Naive thymus-derived CD8-positive, alpha-beta T cell (primary cell): ENCODE measurements at places on chromosomes 11 and 22. TPM values are rescaled to one million over a fixed set of nuclear protein-coding genes. Genes with fewer than 3 reads are reported as not detected.

- DNase-seq: no peak
These were observed 503.2 kb upstream of the B3GAT1 start for GRCh38 chr11:134915212-134915611.

DNA sequence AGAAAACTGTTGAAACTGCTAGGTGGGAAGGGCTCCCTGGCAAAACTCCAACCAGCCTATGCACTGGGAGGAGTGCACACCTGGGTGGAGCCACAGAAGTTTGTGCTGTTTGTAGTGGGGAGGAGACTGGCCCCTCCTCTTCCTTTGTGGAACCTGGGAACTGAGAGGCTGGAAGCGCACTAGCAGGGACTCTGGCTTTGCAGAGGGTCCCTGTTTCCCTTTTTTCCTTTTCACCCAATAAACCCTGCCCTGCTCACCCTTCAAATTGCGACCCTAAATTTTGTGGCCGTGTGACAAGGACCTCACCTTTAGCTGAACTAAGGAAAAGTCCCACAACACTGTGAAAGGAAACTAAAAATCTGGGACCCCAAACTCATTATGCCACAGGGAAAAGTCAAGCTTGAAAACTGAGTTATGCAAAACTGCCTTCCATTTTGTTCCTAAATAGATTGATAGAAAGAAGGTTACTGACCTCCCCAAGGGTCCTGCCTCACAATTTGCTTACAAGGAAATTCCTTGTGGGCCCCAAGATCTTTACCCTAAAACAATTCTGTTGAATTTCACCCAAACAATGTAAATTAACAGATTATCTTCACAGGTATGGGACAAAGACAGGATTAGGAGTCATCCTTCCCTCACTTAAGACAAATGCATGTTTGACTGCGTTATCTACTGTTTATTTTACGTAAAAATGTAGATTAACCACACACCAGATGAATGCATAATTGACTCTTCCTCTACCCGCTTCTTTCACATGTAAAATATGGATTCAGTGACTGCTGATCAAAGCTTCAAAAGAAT, 81.0 kb downstream of the SLC36A4 start:
- no peak for DNase-seq

DNA sequence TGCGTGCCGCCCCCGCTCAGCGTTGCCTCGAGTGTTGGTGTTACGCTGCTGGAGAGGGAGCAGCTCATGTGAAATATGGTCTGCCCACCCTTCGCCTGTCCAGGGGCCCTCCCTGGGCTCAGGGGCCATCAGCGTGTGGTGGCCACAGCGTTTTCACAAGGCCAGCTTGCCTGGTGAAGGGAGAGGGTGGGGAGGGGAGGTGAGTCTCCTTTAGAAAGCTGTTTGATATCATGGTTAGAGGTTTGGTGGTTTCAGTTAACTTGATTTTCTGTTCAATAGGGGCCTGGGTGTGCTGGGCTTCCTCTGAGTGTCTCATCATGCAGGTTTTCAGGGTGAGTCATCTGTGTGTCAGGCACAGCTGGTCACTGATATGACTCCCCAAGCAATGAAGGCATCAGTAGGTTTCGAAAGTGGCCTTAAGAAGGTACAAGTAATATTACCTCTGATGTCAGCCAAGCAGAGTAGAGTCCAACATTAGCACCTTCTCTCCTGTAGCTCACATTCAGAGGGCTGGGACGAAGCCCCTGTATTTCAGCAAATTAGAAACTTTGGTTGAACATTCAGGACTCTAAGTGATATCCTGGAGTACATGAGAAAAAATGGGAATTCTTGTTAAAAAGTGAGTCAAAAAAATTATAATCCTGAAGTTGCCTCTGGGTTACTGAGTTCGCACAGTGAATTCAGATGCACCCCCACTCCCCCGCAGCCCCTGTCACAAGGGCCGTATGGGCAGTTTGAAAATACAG, 172.5 kb downstream of the TBC1D22A start:
- DNase-seq: no peak

- peak; percentile 67 for DNase-seq
These were observed 132.7 kb upstream of the RCN1 start for GRCh38 chr11:31958076-31958735.

DNA sequence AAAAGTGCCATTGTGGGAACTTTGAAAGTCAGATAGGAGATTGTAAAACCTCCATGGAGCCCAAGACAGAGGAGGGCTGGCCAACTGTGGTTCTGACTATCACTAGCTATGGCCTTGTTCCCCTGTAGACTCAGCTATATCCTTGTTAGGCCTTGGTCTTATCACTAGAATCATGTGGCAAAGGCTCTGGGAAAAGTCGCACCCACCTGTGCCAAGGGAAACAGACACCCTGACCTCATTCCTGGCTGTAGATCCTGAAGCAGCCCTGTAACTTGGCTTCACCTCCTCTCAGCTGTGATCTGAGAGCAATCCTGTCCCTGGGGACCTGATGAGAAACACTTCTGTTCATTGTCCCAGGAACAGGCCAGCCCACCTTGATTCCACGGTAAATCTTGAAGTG, 566.2 kb downstream of the TMEM135 start:
- no peak for DNase-seq

GRCh38 chr22:47564651-47565434, 802.4 kb downstream of the TBC1D22A start:
- DNase-seq: no peak

DNA sequence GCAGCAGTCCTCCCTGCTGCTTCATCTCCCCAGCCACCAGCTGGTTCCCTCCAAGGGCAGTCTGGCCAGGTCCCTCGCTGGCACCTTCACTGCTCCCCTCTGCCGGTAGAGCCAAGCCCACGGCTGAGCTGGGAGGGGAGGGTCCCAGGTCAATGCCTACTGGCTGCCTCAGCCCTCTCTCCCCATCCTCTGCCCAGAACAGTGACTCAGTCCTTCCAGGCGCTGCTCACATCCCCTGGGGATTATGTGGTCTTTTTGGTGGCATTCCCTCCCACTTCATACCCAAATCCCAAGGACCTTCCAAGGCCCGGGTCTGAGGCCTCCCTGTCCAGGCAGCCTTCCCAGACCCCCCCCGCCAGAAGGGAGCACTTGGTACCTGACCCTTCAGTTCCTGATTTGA, 44.9 kb downstream of the WNT7B start:
- DNase-seq: no peak

DNA sequence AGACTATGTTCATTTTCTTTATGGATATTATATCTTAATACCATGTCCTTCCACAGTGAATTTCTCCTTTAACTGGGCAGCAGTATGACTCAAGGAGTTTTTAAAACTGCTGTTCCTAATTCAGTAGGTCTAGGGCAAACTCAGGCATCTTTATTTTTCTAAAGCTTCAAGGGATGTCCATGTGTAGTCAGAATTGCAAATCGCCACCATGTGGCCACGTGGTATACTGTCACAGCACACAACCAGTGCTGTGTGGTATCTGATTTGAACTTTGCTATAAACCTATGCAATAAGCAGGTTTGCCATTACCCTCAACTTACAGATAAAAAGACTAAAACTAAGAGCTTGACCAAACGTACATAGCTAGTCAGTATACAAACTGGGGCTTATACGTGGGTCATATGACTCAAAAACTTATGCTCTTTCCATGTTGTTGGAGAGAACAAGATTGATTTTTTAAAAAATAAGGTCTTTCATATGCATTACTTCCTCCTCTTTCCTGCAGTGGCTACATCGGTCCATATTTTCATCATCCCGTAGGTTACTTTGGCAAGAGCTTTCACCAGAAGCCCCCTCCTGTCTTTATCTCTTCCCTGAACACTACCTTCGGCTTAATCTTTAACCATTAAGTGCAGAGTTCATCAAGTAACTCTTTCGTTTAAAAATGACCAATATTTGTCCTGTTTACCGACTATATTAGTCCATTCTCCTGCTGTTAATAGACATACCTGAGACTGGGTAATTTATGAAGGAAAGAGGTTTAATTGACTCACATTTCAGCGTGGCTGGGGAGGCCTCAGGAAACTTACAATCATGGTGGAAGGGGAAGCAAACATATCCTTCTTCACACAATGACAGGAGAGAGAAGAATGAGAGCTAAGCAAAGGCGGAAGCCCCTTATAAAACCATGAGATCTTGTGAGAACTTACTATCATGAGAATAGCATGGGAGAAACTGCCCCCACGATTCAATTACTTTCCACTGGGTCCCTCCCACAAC, 8.0 kb upstream of the HTATIP2 start:
- DNase-seq: no peak

GRCh38 chr11:36729825-36730224, 131.8 kb upstream of the RAG2 start:
- no peak for DNase-seq

DNA sequence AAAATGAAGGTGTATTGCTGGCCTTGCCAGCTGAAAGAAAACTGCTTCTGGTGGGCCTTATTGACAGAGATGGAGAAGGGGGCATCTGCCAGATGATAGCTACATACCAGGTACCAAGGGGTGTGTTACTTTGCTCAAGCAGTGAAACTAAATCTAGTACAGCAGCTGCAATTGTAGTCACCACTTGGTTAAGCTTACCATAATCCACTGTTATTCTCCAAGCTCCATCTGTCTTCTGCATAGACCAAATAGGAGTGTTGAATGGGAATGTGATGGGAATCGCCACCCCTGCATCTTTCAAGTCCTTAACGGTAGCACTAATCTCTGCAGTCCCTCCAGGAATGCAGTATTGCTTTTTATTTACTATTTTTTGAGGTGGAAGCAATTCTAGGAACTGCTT, 45.8 kb upstream of the LIN7C start:
- DNase-seq: no peak

DNA sequence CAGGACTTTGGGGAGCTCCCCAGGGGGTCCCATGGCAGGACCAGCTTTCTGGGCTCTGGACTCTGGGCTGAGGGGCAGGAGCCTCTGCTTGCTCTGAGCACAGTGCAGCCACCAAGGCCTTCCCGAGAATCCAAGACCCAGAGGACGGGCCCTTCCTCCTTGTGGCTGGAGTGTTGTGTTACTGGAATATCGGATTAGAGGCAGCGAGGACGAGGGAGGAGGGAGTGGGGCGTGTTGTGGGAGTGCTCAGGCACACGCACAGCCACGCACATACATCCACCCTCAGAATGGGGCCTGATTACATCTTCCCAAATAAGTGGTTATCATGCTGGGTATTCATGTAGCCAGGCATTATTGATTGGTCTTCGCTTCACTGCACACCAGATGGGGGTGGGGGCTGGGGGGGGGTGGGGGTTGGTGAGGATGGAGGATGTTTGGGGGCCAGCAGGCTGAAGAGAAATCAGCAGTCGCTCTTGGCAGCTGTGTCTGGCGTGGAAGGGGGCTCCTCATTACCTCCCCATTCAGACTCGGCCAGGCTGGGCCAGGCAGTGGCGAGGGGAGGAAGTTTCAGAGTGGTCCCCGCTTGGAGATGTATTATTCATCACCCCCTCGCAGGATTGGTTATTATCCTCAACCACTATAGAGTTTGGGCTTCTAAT, 120.9 kb downstream of the ST3GAL4 start:
- DNase-seq: no peak

GRCh38 chr22:40965936-40966725, 15.0 kb downstream of the RBX1 start:
- no peak for DNase-seq

GRCh38 chr11:67278939-67279588, 10.0 kb upstream of the ANKRD13D start:
- DNase-seq: no peak

GRCh38 chr11:74634537-74634936, 42.2 kb downstream of the POLD3 start:
- DNase-seq: no peak

DNA sequence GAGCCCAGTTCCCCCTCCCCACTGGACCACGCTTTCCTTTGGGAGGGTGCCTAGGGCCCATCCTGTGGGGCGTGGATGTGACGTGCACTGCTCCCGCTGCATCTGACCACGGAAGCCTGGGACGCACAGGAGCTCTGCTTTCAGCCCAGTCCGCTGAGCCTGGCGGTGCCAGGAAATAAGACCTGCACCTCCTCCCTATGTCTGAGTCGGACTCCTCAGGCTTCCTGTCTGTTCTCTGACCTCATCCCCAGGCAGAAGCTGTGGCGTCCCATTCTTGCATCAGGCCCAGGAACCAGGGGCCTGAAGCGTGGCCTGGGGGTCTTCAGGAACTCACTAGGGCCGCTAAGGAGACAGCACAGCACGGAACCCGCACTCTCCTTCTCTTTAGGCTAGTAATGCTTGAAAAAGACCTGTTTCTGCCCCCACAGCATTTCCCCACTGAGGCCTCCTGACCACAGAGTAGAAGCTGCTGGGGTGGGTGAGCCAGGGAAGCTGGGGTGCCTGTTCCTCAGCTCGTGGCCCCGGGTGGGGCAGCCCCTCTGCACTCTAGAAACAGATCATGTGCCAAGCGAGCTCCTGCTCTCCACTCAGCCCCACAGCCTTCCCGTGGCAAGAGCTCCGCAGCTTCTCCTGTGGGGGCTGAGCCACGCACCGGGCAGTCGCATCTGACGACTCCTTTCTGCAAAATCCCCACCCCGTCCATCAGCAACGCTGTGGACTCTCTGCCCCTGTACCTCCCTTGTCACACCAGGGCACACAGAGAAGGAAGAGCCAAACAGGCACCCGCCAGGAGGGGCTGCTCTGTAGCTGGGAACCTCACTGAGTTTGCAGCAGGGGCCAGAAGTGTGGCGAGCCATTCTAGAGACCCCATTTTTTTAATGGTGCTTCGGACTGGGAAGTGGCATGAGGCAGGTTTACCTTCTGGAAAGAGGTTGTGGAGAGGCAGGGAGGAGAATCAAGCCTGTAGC, 22.6 kb downstream of the MOV10L1 start:
- no peak for DNase-seq

- DNase-seq: no peak
These were observed 56.0 kb downstream of the LRRC4C start for GRCh38 chr11:41403458-41403857.

GRCh38 chr11:120899720-120900119, 124.2 kb upstream of the TBCEL start:
- no peak for DNase-seq

- no peak for DNase-seq
These were observed 50.6 kb upstream of the FTH1 start for GRCh38 chr11:62017878-62018655.

DNA sequence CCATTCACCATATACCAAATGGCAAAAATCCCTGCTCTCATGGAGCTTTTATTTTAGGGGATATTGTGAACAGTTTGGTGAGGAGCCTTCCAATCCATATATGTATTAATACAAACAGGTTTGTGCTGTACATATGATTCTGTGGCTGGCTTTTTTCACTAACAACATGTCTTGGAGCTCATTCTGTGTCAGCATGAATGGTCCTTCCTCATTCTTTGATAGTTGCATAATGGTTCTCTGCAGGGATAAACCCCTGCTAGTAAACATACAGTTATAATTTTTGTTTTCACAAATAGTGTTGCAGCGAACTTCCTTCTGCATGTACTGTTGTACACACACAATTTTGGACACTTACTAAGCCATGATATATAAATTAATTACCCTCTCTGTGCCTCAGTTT, 8.3 kb downstream of the PRR5L start:
- DNase-seq: no peak

GRCh38 chr11:21410513-21410912, 741.1 kb downstream of the NELL1 start:
- DNase-seq: no peak

- no peak for DNase-seq
These were observed 5.1 kb downstream of the SYT12 start for GRCh38 chr11:67027943-67028542.

Gene OR4D5
- not detected for total RNA-seq

Gene GAL3ST1
- total RNA-seq: 1.6 TPM

Gene RASD2
- not detected for total RNA-seq

Gene PYGM
- total RNA-seq: 18.4 TPM

Gene TSGA10IP
- not detected for total RNA-seq

Gene ACTN3
- not detected for total RNA-seq

Gene LGR4
- total RNA-seq: 1.3 TPM
